Activated CD8-positive, alpha-beta memory T cell treated with anti-CD3 and anti-CD28 coated beads for 48 hours (primary cell): ENCODE measurements at places on chromosomes 5 and 9.

DNA sequence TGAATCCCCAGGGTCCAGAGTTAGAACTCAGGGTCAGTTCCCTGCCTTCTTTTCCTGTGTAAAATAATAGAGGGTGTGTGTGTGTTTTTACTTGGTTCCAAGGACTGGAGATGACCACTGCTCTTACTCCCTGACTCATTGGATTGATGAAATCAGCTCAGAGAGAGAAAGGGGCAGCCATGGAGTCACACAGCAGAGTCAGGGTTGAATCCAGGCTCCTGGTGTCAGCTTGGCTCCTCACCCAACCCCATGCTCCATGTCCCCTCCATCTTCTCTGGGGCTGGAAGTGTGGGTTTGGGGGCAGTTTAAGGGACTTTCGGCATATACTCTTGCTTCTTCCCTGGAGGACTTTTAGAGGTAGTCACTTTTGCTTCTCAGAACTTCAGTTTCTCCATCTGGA lies 21.6 kb downstream of the DAB2IP start:
- DNase-seq: no peak

DNA sequence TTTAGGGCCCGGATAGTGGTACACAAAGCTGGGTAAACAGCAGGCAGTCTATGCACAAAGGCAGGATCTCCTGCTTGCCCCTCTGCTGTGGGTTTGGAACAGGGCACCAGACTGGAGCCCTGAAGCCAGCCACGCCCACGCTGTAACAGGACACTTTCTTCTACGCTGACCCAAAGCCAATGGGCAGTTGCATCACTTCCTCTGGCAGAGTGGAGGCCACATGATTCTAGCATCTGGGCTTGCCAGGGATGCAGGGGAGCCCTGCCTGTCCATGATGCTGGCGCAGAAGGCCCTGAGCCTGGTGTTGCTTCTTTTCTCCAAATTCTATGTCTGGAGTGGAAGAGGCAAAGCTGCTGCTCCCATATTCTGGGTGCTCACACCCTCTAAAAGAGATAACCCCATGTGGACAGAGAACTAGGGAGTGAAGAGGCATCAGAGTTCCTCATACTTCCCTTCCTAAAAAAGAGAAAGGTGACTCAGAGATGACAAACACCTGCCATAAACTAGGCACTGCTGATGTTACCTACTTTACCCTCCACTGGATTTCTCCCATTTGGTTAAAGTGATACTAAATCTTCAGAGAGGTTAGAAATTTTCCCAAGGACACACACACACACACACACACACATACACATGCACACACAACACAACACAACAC lies 260.3 kb upstream of the KLF4 start:
- no peak for DNase-seq

GRCh38 chr5:144310621-144311020 lies 139.9 kb downstream of the KCTD16 start:
- DNase-seq: no peak

DNA sequence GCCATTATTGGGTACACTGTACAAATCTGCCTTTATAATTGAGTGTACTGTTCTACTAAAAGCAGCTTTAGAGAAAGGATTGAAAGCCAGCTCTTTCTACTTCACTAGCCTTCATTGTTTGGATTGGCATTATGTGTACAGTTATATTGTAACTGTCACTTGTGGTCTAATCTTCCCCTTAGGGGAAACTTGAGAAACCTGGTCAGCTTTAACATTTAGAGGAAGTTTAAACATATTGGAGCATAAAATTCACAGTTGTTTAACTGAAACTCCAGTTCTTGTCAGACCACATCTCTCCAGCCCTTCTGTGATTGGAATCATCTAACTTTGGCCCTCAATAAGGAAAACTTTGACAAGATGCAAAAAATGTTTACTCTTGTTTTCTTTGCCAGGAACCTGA lies 24.6 kb downstream of the PIK3R1 start:
- DNase-seq: no peak

- DNase-seq: no peak
Observed at GRCh38 chr5:118551031-118551430, 437.3 kb downstream of the DTWD2 start.

DNA sequence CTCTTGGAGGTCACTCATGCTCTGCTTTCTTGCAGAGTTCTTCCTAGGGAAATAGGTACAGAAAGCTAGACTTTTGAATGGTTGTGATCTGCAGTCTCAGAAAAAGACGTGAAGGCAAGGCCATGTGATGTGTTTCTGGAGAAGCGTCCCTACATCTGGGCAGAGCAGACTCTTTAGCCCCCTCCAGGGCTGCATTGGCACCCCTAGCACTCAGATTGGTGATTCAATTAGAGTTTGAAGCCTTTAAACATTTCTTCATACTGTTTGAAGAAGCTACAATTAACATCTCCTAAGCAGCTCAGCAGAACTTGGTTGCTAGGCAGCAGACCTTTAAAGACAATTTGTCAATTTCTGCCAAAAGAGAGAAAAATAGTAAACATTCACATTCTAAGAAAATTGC lies 21.6 kb downstream of the JADE2 start:
- DNase-seq: no peak

- DNase-seq: no peak
Observed at GRCh38 chr5:133149345-133149744, 97.5 kb downstream of the HSPA4 start.

- no peak for DNase-seq
Observed at GRCh38 chr9:136726118-136726517, 13.7 kb downstream of the DIPK1B start.

DNA sequence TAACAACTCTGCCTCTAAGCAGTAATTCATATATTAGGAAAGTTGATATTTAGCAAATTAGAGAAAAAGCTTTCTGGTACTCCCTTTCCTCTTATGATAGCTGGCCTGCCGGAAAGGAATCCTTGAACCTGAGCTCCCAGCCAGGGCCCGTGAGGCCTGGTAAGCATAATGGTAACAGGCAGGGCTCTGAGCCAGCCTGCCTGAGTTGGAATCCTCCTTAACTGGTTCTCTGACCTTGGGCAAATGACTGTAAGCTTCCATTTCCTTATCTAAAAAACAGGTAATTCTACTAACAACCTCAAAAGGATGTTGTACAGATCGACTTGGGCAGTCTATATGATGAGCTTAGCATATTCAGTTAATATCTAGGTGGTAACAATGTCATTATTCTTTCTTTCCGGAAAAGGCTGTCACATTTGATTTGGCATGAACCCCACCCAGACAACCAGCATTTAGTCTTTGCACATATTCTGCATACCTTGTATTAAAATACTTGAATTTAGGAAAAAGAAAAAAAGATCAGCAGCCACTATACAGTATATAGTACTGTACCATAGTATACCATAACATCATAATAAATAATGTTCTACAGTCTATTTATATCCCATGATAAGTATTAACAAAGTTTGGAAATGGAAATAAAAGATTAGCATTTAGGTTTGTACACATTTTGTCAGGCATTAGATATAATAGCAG lies 55.7 kb upstream of the MAP3K1 start:
- no peak for DNase-seq

DNA sequence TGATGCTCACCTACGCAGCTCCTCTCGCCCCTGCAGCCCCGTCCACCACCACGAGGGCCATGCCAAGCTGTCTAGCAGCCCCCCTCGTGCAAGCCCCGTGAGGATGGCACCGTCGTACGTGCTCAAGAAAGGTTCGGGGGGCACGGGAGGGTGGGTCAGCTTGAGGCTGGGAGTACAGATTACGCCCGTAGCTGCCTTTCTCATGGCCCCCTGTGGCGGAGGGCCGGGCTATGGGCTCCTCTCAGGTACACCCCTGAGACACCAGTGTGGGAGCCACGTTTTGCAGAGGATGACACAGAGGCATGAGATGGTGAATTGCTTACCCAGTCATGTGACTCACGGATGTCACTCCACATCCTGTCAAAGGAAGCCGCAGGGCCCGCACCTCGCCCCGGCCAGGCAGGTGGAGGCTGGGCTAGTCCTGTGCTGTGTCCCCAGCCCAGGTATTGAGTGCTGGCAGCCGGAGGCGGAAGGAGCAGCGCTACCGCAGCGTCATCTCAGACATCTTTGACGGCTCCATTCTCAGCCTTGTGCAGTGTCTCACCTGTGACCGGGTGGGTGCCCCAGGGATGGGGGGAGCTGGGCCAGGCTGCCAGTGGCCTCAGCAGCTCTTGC lies 33.7 kb downstream of the USP20 start:
- peak; percentile 63 for DNase-seq

GRCh38 chr5:113450462-113450861 lies 15.7 kb upstream of the TSSK1B start:
- DNase-seq: no peak

- DNase-seq: no peak
Observed at GRCh38 chr9:119167267-119167666, 202.0 kb downstream of the BRINP1 start.
